ENCODE measurements at places on chromosomes 13 and 19.

DNA sequence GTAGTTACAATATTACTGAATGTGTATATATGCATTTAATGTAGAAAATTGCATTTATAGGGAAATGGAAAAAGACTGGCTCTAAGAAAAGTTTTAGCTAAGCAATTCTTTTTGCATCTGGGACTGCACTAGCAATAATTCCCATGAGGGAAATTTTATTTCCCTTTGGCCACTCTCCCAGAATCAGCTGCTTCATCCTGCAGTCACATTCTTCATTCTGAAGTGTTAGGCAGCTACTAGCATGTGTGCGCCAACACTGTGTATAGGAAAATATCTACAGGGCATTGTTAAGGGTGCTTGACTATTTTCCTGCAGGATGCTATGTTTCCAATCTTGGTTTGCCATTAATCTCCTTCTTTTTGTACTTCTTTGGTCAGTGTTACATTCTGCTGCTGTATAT is 312.8 kb upstream of the PCDH20 start:
- DNase-seq, result no peak

DNA sequence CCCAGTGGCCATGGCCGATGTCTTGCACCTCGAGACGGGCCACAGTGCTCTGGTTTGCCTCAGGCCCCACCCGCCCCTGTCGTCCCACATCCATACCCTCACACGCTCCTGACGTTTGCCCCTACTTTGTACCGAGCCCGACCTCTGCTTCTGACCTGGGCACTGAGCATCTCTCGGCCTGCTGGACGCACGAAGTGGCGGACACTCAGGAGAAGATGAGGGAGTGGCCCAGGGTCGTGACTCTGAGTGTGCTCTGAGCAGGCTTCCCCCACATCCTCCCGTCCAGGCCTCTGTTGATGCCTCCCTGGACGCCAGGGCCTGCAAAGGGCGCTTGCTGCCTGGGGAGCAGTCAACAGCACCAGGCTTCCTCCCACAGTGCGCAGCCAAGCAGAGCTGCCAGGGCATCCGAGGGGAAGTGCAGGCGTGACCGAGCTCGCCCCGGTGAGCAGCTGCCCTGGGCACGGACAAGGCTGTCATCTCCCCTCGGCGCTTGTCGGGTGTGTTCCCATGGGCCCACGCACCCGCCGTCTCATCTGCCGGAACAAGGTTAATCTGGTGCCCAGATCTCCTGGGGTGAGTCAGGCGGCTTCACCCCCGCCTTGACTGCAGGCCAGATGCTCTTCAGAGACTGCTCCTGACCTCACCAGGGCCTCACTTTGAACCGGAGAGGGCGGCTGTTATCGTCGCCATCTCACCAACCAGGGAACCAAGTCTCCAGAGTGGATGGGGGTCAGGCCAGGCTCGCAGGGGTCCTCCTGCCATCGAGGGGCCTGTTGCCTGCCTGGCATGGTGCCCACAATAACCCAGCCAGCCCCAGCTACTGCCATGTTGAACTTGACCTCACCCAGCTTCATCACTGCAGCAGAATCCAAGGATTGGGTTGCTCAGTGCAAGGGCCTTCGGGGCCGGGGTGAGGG is 27.2 kb downstream of the COMP start:
- DNase-seq, result no peak

DNA sequence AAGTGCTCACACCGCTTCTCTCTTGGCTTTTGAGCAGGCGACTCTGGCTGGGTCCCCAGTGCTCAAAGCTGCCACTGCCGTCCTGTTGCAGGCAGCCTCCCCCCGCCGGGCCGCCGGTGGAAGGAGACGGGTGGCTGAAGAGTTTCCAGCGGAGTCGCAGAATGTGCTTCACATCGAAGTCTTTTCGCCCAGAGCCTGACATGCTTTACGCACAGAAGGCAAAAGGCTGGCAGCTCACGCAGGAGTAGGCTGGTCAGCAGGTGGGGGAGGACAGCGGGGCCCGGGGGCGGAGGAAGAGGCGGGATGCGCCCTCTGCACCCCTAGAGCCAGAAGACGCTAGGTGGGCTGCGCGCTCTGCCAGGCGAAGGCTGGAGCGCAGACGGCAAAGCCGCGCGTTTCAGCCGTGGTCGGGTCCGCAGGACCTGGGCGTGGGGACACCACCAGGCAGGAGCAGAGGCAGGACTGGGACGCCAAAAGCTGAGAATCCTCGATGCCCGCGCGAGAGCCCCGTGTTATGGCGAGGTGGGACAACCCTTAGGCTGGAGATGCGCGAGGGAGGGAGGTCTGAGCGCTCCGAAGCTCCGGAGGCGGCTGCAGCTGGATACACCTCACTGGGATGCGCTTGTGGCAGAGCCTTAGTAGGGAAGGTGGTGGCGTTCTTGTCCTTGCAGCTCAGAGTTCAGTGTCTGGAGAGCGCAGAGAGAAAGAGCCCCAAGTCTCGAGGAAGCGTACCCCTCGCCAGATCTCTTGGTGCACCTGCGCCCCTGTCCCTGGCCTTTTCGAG is at the start of gene ATXN8OS:
Gene ATXN8OS (plus strand): TSS at position 329 of the 784 bp plus-strand sequence.
- no peak for DNase-seq

DNA sequence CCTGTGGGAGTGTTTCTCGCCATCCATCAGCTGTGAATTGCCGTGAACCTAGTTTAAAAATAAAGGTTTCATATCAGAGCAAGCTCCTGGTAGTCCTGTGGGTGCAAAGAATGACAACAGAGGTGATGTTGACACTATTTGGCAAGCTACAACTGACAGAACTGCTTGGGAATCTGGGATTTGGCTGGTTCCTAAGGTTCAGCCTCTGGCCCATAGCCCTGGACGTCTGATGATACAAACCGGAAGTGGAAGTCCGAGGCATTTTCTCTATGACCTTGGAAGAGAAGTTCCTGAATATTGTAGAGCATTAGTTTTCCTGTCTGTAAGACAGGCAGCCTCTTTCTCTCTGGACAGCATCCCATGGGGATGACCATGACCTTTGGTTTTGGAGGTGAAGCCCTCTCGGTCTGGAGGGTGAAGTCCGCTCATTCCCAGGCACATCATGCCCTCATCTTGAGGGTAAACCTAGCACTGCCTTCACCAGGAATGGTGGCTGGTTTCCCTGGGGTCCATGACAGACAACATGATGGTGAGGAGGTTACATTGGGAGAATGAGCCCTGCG is 29.1 kb downstream of the GATAD2A start:
- DNase-seq, result no peak

DNA sequence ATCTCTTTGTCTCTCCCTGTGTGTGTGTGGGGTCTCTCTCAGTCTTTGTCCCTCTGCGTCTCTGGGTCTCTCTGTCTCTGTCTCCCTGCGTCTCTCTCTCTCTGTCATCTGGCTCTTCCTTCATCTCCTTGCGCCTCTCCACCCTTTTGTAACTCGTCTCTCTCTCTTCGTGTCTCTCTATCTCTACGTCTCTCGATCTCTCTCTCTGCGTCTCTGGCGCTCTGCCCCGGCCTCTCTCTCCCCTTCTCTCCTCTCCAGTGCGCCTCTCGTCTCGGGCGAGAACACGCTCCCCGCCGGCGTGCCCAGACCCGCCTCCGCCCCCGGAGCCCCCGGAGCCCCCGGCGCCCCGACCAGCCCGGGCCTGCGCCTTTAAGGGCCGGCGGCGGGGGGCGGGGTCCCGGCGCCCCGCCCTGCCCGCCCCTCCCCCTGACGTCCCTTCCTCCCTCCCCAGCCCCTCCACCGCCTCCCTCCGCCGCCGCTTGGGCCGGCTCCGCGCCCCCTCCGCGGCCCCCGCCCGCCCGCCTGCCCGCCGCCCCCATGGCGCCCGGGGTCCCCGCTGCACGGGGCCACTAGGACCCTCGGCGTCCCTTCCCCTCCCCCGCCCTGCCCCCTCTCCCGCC is at the start of gene MARK4:
Gene MARK4 (plus strand): TSS at position 440 of the 620 bp plus-strand sequence. CDS start 318 bp downstream, outside the sequence.
- no peak for DNase-seq

GRCh38 chr13:63190742-63191141 is 1775.1 kb upstream of the PCDH20 start:
- no peak for DNase-seq
